ENCODE measurements at places on chromosomes 5 and 9.

- DNase-seq: no peak
Observed at GRCh38 chr5:137234973-137235943, 263.9 kb downstream of the SPOCK1 start.

DNA sequence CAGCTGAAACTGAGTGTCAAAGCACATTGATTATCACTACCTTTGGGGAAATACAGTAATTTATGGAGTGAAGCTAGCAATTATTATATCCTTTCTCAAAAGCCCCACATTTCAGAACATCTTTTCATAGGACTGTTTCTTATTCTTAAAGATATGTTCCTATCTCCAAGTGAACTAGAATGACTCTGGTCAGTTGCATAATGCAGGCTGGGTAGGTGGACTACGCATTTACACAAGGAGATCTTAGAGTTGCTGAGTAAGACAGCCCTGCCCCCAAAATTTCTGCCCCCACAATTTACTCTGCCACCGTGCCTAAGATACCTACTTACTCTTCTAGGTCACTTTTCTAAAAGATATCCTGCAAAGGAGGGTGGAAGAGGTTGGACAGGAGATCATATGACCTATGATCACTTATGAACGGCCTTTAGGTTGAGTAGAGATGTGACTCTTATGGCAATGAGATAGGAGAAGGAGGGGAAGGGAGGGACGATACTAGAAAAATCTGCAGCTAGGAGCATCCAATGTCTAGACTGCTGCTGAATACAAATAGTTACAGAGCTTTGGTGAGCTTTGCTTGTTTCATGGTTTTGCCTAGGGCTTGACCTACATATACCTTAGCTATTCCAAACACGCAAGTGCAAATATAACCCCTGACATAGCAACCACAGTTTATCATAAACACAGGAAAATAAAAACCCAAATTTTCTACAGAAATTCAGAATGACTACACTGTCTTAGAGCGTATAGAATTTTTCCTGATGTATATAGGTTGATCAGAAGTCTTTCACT, 121.7 kb downstream of the GLIS3 start:
- no peak for DNase-seq

- DNase-seq: no peak
Observed at GRCh38 chr9:137218754-137219271, 3.2 kb downstream of the RNF208 start.

- no peak for DNase-seq
Observed at GRCh38 chr9:81894891-81895290, 33.3 kb upstream of the SPATA31D4 start.

DNA sequence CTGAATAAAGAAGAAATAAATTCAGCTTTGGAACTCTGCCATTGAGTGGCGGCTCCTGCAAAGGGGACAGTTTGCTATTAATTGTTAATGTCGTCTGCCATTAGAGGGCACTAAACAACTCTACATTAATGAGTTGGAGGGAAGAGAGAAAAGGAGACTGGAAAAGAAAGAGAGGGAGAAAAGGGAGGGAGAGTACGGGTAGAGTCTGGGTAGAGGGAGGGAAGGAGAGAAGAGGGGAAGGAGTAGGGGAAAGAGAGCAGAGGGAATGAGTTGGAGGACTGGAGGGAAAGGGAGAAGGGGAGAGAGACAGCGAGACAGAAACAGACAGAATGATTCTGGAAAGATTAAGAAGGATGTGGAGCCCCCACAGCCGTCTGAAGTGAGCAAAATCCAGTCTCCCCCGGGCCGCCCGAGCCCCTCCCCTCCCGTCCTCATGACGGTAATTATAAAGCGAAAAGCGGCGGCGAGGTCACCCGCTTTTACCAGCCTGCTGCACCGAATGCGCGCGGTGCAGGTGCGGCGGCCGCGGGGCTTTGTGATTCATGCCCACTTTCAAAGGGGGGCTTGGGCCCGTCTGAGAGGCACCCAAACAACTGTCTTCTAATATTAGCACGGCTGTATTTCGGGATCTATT, 1.9 kb upstream of the FST start:
- peak; percentile 67 for DNase-seq

DNA sequence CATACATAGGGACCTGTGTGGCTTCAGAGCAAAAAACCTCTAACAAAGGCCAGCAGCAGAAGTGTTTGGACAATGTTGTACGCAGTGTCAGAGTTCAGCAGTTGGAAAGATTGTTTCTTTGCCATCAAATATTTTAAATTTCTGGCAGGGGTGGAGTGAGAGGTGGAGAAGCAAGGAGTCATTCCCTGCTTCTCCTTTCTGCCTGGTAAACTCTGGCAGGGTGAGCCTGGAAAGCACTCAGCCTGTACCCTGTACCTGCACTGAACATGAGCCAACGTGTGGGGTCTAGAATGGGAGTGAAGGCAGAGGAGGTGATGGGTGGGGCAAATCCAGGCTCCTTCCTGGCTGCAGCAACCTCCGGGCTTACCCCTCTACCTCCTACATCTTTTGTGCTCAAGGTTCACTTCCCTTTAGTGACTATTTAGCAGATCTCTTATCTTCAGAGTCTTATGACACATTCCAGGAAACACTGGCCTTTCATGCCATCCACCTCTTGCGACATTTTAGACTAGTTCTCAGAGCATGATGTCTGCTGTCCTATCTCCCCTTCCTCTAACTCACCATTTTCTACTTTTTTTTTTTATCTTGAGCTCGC, 445.0 kb upstream of the PIK3R1 start:
- DNase-seq: no peak

- no peak for DNase-seq
Observed at GRCh38 chr5:130166839-130167490, 262.7 kb downstream of the CHSY3 start.

GRCh38 chr5:125536095-125536494, 789.7 kb upstream of the ZNF608 start:
- no peak for DNase-seq

- peak; percentile 53 for DNase-seq
Observed at GRCh38 chr5:179198825-179199224, 138.7 kb downstream of the ZNF354C start.

GRCh38 chr9:122219856-122220672, 8.7 kb downstream of the LHX6 start:
- DNase-seq: no peak

DNA sequence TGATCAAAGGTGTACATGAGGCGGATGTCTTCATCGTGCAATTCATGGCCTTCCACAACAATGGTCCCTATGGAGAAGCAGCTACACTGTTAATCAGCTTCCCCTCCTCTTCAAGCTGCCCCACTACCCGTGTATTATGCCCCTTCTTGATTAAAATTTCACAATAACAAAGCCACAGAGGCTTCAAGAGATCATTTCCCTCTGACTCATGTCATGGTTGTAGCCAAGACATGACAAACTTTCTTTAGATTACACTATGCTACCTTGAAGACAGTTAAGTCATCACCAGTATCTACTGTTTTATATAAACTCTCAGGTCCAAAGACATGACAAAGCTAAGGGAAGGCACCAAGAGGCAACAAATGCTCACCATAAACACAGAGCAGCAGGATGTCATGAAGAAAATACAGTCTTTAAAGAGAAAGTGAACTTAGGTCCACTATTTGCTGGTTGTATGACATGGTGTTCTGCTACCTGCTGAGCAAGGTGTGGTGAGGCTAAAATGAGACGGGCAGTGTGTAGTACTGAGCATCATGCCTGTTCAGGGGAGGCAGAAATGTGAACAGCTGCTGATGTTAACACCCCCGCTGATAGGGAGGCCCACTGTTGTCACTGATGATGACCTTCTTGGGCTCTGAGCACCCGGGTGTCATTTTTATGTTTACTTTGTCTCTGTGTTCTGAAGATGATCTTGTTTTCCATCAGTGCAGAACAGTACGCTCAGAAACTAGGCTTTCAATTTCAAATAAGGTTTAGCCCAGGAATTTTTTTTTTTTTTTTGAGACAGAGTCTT, 48.3 kb downstream of the IARS1 start:
- no peak for DNase-seq

DNA sequence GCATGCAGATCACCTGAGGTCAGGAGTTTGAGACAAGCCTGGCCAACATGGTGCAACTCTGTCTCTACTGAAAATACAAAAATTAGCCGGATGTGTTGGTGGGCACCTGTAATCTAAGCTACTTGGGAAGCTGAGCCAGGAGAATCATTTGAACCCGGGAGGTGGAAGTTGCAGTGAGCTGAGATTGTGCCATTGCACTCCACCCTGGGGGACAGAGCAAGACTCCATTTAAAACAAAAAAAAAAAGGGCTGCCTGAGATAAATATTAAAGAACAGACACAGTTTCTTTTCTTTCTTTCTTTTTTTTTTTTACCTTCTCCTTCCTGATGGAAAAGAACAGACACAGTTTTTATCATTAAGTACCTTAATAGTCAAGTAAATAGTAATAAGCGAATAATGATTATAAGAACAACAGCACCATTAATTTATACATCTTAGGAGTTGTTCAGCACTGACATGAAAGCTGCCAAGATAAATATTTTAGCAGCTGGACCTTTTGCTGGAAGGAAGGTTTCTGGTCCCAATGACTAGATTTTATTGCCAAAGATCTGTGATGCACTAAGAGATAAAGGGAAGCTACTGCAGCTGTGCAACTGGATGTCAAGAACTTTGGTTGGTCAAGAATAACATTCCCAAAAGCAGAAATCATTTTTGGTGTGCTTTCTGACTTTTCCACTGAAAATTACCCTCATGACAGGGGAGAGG, 7.0 kb downstream of the CENPP start:
- DNase-seq: no peak

- DNase-seq: no peak
Observed at GRCh38 chr5:158471535-158471924, 612.6 kb upstream of the CLINT1 start.
